ENCODE measurements at places on chromosomes 11 and 22.
A peak's percentile ranks its signal among the peaks of the same experiment; 100 is the strongest.

DNA sequence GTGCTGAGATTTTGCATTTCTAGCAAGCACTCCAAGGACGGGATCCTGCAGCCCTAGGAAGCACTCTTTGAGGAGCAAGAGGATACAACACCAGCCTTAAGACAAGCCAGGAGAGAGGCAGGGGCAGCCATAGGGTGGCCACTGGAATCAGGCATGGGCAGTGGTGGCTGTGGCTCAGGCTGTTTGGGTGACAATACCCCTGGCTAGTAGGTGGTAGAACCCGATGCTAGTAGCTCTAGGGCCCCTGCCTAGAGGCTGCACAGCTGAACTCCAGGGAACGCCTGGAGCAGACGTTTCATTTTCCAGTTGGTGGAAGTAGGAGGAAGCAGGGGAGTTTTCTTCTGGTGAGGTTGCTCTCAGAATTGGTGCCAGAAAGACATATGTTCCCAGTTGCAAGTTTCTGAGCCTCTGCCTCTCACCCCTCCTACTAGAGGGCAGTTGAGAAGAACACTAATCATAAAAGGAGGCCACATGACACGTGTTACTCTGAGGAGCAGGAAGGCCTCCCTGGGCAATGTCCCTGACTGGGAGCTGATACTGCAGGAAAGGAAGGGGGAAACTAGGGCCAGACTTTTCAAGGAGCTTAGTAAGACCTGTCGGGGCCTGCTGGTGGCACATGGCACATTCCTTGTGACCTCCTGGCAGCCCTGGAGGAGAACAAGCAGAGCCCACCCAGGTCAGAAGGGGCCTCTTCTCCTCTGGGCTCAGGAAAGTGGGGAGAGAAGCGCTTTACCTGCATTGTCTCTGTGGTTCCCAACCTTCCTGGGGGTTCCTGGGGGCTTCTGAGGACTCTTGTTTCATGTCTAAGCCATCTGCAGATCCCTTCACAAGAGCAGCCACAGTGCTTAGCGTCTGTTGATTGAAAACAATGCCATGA is 56.6 kb upstream of the DRD2 start:
- DNase-seq: peak; percentile 52

GRCh38 chr11:86251345-86251744 is 6.8 kb downstream of the EED start:
- no peak for DNase-seq

GRCh38 chr11:120430146-120430545 is 81.4 kb upstream of the GRIK4 start:
- no peak for DNase-seq

DNA sequence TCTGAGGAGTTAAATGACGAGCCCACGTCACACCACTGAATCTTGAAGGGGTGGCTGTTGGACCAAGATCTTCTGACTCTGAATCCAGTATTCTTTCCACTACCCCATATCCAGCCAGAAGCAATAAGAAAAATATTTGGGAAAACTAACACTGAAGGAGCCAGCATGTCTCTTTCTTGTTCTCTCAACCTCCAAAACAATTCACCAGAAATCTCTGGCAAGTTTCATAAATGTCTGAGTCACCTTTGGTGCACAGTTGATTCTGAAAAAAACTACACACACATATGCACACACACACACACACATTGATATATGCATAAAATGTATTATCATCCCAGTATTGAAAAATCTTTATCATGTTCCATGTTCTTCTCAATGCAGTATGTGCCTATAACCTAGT is 104.3 kb upstream of the BLID start:
- no peak for DNase-seq

GRCh38 chr22:49047447-49047846 is 780.2 kb downstream of the BRD1 start:
- DNase-seq: no peak

DNA sequence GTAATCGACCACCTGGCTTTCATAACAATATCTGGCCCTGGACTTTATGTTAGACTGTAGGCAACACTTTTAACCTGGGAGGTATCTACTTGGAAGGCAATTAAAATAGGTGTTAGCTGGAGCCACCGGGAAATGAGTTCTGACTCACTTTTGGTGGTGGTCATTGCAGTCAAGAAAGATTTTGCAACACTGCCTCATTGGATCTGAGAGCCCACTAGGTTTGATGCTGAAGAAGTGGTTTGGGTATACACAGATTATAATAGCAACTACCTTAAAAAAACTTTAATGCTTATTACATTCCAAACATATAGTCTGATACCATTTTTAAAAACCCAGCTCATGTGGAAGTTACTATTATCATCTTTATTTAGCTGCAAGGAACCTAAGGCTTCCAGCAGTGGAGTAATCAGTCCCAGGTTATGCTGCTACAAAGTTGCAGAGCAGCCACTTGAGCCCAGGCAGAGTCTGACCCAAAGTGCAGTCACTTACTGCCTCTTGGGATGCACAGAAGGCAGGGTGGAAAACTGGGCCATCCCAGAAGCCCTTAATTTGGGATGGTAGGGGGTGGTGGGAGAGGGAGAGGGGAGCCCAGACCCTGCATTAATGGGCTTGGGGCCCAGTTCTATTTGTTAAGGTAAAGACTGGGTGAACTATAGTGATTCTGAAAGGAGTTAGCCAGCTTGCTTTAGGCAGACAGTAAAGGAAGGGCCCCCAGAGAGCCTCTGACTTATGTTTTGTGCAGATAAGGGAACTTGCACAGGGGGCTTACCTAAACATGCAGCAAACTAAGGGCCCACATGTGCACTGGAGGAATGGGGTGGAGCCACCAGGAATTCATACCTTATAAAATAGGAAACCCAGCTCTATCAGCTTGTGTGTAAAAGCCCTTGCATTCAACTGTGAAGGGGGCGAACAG is 149.4 kb downstream of the SNX19 start:
- no peak for DNase-seq

DNA sequence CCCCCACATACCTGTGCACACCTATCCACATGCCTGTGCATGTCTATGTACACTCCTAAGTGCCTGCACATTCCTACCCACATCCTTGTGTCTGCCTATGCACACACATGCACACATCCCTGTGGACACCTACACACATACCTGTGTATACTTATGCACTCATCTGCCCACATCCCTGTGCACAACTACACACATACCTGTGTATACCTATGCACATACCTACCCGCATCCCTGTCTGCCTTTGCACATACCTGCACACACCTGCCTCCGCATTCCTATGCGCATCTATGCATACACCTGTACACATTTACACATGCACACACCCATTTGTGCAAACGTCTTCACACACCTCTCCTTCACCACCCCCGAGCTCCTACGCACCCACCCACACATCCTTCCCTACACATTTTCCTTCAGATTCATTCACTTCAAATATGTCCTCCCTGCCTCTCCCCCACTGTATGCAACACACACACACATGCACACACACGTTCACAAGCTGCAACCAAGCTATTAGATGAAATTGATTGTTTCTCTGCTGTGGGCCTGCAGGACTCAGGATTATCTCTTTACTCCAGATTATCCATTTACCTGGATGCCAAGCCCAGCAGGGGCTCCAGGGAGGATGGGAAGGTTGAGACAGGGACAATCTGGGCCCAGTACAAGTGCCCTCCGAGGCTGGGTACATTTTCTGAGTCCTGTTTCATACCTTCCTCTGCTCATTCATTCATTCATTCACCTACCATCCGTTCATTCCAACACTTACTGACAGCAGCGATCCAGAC is 53.2 kb downstream of the TSPAN18 start:
- no peak for DNase-seq

- no peak for DNase-seq
These were observed 182.5 kb downstream of the CADM1 start for GRCh38 chr11:115321605-115322289.

DNA sequence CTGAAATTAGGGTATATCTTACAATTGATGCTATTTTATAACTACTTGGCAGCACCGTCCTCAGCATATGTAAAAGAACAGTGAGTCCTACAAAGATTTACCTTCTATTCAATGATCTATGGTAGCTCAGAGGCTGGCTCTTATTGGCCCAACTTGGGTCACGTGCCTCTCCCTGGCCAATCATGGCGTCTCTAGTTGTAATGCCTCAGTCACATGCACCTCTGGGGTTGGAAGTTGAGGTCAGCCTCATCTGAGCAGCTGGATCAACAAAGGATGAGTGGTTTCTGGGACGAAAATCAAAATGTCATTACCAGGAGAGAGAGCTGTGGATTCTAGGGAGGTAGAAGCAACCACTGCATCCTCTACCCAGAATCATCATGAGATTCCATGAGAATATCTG is 22.9 kb upstream of the ASPHD2 start:
- no peak for DNase-seq

DNA sequence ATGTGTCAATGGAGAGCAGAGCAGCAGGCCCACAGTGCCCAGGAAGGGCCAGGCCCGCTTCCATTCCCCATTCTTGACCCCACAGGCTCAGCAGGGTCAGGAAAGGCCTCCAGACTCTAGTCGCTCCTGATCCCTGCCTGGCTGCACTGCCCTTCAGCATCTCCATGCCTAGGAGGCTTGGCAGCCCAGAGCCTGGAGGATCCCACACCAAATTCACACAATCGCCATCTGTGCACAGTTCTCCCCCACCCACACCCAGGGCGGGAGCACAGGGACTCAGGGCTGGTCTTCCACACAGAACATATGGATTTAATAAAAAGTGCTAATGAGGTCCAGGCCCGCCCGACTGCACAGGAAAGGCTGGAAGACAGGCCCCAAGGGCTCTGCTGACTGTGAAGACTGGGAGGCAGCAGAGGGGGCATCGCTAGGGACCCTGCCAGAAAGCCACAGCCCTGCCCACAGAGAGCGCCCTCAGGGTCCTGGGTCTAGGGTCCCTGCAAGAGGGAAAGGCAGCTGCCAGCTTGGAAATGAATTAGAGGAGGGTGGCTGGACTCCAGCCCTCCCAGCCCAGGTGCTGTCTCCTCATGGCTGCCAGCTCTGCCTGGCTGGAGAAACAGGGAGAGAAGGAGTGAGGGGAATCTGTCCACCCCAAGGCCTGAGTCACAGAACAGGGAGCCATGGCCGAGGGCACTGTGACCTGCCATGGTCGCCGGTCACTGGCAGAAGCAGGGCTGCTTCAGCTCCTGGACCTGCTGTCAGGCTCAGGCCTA is 39.7 kb downstream of the DKK3 start:
- DNase-seq: no peak

DNA sequence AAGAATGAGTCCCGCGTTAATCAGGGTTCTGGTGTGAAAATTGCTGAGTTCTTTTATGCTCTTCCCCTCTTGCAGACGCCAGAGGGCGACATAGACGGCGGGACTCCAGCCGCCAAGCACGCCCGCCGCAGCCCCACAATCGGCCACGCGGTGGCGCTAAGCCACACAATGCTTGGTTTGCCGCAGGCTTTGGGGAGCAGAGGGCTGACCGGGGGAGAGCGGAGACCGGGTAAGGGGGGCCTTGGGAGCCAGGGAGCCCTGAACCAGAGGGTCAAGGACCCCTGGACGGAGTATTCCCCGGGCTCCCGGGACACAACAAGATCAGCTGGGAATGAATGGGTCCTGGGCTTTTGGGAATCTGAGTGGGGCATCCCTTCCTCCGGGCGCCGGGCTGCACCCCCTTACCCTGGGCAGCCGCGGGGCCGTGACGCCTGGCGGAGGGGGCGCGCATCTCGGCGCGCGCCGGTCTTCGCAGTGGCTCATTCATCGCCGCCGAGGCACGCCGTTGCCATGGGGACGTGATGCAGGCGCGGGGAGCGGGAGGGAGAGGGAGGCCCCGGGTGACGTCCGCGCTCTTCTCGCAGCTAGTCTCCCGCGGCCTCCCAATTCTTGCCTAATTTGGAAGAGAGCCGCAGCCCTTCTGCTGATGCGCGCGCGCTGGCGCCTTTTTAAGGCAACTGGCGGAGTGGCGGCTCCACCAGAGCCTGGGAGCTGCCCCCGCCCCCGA is 12.2 kb upstream of the NPAS4 start:
- DNase-seq: peak; percentile 91

DNA sequence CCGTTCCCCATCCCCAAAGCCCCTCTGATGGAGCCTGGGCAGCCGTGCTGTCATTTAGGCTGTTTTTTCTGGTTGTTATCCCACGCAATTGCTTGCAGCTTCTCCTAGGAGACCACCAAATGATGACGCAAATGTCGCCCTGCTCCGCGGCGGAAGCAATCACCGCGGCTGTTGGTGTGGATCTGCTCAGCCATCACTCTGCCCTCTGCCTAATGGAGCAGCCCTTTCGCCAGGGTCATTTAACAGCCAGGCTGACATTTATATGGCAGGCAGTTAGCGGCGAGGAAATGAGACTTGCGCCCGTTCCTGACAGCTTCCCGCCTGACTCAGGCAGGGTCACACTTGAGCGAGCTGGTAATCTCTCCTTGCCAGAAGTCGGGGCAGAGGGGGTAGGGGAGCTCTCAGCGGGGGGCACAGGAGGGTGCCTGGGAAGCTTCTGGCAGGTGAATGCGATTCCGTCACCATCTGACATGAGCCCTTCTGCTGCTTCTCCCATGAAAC is 97.9 kb upstream of the RTL6 start:
- DNase-seq: no peak

GRCh38 chr22:27775087-27775698 is 26.4 kb downstream of the MN1 start:
- DNase-seq: no peak
